ENCODE measurements at places on chromosomes 3 and 15.
A peak's percentile ranks its signal among the peaks of the same experiment; 100 is the strongest.

DNA sequence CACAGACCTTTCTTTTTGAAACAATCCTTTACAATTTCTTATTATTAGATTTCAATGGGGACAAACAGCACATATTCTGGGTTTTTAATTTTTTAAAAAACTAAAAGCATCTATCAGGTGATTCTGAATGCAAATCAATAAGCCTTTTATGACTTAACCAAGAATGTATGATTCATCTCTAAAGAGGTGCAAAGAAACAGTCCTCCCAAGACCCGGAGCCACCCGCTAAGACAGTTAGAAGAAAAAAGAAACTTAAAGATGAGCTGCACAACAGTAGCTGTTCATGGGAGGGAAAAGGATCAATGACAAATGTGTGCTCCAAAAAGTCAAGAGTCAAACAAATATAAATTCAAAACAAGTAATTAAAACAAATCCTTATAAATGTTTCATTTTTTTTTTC is 319.5 kb downstream of the THSD4 start:
- no peak for DNase-seq

DNA sequence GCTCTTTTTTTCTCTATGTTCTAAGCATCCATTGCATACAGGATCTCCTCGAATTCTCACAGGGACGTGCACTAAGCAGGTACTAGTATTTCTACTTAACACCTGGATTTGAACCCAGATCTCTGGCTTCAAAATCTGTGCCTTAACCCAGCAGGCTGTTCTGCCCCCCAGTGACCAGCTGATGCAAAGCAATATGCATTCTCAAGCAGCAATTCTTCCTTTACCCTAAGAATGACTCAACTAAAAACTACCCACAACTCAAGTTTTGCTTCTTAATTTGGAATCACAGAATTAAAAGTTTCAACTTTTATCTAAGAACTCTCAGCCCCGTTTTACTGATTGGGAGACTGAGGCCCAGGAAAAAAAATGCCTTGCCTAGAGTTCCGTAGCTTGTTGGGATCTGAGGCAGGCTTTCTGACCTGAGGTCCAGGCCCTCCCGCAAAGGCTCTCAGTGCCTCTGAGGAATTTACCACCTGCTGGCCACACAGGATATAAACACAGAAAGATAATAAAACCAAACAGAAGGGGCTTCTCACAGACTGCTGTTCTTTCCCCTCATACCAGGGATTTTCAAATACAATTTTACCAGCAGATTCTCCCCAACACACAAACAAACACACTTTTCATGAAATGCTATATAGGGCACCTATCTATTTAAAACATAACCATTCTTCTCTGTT is 115.4 kb upstream of the RAD18 start:
- no peak for DNase-seq

- DNase-seq = no peak
Observed at GRCh38 chr3:42301446-42302175, 35.6 kb upstream of the CCK start.

GRCh38 chr15:96320703-96321638 is 9.5 kb upstream of the NR2F2 start:
- no peak for DNase-seq

GRCh38 chr15:40051616-40052415 is 12.8 kb upstream of the SRP14 start:
- no peak for DNase-seq

DNA sequence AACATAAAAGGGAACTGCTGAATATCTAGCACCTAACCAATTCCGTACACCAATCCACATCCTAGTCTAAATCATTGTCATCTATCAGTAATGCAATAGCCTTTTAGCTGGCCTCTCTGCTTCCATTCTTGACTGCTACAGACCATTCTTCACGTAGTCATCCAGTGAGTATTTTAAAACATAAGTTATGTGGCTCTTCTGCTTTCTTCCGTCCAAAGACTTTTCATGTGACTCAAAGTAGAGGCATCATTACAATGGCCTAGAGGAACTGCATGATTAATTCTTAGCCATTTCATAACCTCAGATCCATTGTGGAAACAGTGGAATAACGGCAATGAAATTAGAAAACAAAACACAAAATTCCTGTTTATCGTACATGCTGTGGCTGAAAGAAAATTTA is 88.9 kb upstream of the CBLB start:
- no peak for DNase-seq

GRCh38 chr15:75720787-75721479 is 8.3 kb upstream of the CSPG4 start:
- DNase-seq = peak; percentile 82

- no peak for DNase-seq
Observed at GRCh38 chr15:91975241-91975978, 121.9 kb downstream of the SLCO3A1 start.

DNA sequence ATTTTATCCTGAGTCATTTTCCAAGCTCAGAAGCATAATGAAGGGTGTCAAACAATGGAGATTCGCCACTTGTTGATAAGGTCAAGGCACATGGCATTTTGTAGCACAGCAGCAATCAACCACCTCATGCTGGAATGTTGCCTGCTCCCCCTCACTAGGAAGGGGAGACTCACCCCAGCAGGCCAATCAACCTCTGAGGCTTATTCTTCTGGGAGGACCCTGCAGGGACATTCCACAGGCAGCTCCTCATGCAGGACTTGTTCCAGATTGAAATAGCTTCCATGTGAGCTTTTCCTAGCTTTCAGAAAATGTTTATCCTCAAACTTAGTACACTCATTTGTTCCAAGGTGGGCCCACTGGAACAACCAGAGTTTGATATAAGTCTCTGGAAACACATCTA is 77.6 kb downstream of the SSR3 start:
- DNase-seq = no peak

GRCh38 chr3:60226912-60227311 is 1024.3 kb downstream of the FHIT start:
- no peak for DNase-seq

GRCh38 chr15:31265871-31266711 is 60.5 kb upstream of the KLF13 start:
- no peak for DNase-seq

DNA sequence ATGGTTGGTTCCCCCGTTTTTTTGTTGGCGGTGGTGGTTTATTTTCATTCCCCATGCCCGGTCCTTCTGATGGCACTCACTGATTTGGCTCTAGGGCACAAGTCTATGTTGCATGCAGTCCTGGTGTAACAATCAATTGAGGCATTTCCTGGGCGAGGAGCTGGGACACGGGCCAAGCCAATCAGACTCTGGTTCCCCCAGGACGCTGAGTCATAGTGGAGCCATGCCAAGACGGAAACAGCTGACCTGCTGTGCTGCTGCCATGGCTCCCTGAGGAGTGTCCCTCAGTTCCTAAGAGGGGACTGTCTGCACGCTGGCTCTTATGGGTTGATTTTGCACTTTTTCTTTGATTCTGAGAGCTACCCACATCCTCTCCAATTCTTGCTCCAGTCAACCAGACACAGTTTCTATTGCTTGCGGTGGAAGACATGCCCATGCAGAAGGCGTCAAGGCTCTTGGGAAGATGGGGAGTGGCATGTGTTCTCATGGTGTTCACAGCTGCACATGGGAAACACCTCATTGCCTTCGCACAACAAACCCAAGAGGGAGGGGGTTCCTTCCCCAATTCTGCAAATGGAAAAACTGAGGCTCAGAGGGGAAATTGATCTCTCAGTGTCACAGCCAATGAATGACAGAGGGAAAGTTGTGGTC is 28.3 kb upstream of the ALDH1L1 start:
- peak; percentile 76 for DNase-seq

GRCh38 chr3:107846279-107846852 is 244.5 kb downstream of the CD47 start:
- no peak for DNase-seq

DNA sequence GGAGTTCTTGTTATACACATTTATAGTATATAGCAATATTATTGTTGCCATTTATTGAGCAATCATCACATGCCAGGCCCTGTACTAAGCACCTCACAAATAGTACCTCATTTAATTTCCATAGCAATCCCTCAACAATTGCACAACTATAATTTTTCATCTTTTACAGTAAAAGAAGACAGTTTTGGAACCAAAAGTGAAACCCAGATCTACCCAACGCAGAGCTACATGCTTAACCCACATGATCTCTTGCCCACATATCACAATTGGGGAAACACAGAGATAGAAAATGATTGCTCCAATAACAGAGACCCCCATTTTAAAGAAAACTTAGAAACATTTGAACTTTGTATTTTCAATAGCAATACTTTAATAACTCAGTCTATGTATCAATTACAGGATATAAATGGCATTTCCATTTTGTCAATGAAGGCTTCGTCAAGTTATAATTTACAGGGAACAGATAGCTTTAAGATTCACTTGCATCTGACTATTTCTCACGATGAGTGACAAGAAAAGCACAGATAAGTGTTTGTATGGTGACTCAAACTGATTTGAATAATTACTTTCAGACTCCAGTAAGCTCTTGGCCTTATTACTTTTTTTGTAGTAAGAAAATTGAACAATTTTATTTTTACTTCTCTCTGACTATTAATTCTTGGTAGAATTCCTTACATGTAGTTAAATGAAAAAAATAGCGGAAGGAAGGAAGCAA is 38.7 kb upstream of the CCDC50 start:
- no peak for DNase-seq

GRCh38 chr15:73756390-73756789 is 3.2 kb upstream of the INSYN1 start:
- DNase-seq = no peak

GRCh38 chr3:99505646-99506269 is 132.6 kb upstream of the COL8A1 start:
- no peak for DNase-seq

- DNase-seq = no peak
Observed at GRCh38 chr3:67864587-67865183, 210.3 kb upstream of the SUCLG2 start.

DNA sequence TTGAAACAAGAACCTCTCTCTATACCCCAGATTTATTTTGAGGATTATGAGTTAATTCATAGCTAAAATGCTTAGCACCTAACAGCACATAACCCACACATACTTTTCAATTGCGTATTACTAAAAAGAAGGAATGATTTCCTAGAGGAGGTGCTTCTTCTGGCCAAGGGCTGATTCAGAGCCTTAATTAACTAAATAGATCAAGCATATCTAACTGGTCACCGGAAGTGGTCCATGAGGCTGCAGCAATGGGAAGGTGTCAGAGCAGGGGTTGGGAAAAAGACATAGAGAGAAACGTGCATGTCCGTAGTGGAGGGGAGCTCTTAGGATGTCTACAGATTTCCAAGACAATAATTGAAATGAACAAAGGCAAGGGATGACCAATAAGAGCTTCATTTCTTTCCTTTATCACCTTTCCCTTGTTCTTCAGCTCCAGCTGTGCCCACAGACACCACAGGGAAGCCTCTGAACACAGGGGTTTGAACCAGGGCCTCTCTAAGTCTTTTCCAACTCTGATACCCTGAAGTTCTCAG is 467 bp downstream of the HGD start:
- DNase-seq = no peak

- no peak for DNase-seq
Observed at GRCh38 chr3:39808467-39809180, 785 bp upstream of the MYRIP start.

GRCh38 chr15:73354241-73354640 is 14.5 kb downstream of the HCN4 start:
- DNase-seq = no peak

DNA sequence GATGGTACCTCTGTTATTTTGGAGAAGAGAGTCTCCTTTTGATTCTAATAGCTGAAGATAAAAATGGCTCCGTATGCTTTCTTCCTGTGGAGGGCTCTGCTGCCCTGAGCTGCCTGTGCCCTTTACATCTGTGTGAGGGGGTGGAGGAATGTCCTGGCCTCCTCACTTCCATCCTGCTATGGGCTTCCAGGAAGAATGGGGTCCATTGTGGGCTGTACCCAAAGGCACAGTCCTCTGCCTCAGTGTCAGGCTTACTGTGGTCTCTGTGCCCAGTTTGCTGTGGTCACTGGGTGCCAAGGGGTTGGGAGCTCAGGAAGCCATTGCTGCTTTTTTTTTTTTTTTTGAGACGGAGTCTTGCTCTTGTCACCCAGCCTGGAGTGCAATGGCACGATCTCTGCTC is 14.4 kb downstream of the DAG1 start:
- DNase-seq = no peak

DNA sequence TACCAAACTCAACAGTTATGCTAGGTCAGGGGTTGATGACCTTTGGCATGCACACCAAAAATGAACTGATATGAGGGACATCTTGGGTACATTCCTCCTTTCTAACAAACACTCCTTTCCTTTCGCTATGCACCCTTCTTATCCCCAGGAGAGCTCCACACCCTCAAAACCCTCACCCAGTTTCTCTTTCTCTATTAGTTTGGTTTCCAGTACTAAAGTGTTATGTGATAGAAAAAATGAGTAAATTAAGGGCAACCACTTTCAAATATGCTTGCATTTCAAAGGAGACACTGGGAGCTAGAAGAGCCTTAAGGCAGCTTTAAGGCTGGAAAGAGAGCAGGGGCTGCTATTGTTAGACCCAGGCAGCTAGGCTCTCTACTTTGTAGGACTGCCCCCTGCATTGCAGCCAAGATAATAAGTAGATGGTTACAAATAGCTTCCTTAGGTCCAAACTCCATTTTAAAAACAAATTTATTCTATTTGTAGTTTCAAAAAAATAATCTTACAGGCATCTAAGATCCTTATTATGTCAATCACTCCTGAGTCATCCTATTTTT is 244.3 kb downstream of the ZIC1 start:
- DNase-seq = no peak

DNA sequence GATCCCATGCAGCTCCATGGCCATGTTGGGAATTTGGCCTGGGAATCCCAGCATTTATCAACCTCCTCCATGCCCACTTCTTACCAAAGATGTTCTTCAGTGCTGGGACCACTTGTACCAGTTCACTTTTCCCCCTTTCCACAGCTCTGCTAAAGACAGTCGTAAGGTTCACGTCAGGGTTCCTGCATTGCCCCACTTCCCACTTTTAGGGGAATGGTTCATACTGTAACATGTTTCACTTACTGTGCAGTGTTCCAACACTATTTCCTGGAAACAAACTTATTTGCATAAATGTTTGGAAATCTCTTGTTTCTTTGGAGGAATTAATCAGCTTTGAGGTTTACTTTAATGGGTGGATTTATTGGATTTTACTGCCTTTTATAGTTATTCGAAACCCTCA is 17.0 kb downstream of the APH1B start:
- DNase-seq = no peak

GRCh38 chr15:57146506-57147201 is 228.2 kb downstream of the TCF12 start:
- DNase-seq = peak; percentile 61

- DNase-seq = no peak
Observed at GRCh38 chr3:58013973-58014649, 5.9 kb downstream of the FLNB start.

- DNase-seq = no peak
Observed at GRCh38 chr3:71089271-71089847, 494.2 kb downstream of the FOXP1 start.

- DNase-seq = no peak
Observed at GRCh38 chr15:64915518-64916227, 4.0 kb downstream of the ANKDD1A start.

GRCh38 chr3:1230920-1231319 is 138.1 kb downstream of the CNTN6 start:
- DNase-seq = no peak

GRCh38 chr15:91319371-91320059 is 219.5 kb downstream of the SV2B start:
- no peak for DNase-seq

- DNase-seq = no peak
Observed at GRCh38 chr15:72493220-72493619, 19.1 kb downstream of the ARIH1 start.
